ENCODE measurements at places on chromosomes 13 and 19.

GRCh38 chr13:40599747-40600146 is 66.7 kb downstream of the FOXO1 start:
- DNase-seq = no peak

- DNase-seq = no peak
These were observed 22.2 kb downstream of the NFIX start for GRCh38 chr19:13017306-13018034.

- no peak for DNase-seq
These were observed 40.4 kb downstream of the CRTC1 start for GRCh38 chr19:18723871-18724377.

- no peak for DNase-seq
These were observed 25.6 kb downstream of the URI1 start for GRCh38 chr19:29967623-29968022.
